ENCODE measurements at places on chromosomes 2 and 18.

- no peak for DNase-seq
These were observed 858 bp downstream of the TP53I3 start for GRCh38 chr2:24083567-24084385.

- no peak for DNase-seq
These were observed 10.2 kb downstream of the NAGK start for GRCh38 chr2:71078624-71079023.

DNA sequence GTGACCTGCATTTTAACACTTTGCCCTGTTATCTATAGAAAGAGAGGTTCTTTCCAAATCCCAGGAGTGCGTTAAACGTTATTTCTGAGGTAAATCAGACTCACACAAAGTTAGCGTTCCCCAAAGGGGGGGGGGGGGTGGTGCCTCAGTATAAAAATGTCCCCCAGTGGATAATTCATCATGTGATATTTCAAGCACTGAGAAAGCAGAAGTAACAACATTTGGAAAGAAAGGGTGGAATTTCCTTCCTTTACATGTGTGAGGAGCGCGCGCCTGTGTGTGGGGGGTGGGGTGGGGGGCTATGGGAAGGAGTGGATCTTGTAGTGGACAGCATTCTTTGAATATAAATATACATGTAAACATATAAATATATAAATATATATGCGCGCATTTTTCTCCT, 630.9 kb downstream of the NYAP2 start:
- no peak for DNase-seq

GRCh38 chr2:3141696-3142095, 235.9 kb downstream of the EIPR1 start:
- no peak for DNase-seq

GRCh38 chr2:233556881-233557736, 9.5 kb downstream of the USP40 start:
- no peak for DNase-seq

- no peak for DNase-seq
These were observed 115.6 kb downstream of the SEPTIN10 start for GRCh38 chr2:109497911-109498870.

- DNase-seq: no peak
These were observed 259.0 kb upstream of the SIX3 start for GRCh38 chr2:44682459-44682858.

DNA sequence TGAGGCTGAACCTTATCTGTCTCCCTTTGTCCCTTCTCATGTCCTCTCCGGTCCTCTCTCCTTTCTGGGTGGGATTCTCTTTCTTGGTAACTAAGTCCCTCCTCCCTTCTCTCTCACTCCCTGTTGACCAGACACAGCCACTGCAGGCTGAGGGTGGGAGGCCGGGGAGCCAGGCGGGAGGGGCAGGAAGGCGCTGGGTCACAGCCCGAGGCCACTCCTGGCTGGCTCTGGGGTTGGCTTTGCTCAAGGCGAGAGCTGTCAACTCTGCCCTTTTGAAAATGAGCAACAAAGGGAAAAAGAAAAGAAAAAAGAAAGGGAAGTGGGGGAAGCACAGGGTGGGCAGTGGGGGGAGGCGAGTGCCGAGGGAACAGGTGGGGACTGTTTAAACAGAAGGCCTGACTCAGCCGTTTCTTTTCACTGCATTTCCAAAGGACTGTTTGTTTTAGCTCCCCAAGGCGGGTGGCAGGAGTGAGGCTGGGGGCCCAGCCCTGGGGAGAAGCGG, 70.5 kb upstream of the IGFBP5 start:
- no peak for DNase-seq

GRCh38 chr18:23918395-23919032, 96.0 kb upstream of the TTC39C start:
- DNase-seq: peak; percentile 88

Measured in activated CD4-positive, alpha-beta T cell treated with anti-CD3 and anti-CD28 coated beads, Interleukin-2, amount 50 U/mL, for 48 hours (primary cell).